T-helper 2 cell treated with Interferon-gamma antibody and Interleukin-4, amounts not matched to agents 5 μg/mL and 100 μg/mL, for 36 hours (primary cell): ENCODE measurements at places on chromosomes 1 and 21.
A peak's percentile ranks its signal among the peaks of the same experiment; 100 is the strongest.

- no peak for DNase-seq
These were observed 19.4 kb downstream of the CXADR start for GRCh38 chr21:17532292-17532691.

GRCh38 chr1:71080739-71081696 is at the start of gene ZRANB2:
ZRANB2 (minus strand) TSS chr1:71081035; CDS start chr1:71080995, 40 bp downstream.
- DNase-seq: peak; percentile 86

- peak; percentile 48 for DNase-seq
These were observed 15.9 kb downstream of the SLC27A3 start for GRCh38 chr1:153790966-153791647.

DNA sequence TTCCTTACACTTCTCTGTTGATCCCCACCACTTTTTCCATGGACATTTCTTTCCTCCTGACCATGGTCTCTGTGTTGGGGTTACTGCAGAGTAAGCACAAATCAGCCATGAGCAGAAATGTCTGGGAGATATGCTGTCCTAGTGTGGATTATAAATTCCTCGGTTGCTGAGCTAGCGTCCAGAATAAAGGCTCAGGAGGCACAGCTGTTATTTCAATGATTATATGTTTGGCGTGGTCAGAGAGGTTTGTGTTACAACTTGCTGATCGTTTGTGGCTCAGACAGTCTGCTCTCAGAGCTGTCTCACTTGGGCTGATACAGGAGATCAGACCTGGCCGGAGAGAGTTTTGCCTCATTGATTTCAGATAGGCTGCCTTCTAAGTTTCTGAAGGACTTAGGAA is 37.5 kb upstream of the LAMC2 start:
- DNase-seq: no peak

DNA sequence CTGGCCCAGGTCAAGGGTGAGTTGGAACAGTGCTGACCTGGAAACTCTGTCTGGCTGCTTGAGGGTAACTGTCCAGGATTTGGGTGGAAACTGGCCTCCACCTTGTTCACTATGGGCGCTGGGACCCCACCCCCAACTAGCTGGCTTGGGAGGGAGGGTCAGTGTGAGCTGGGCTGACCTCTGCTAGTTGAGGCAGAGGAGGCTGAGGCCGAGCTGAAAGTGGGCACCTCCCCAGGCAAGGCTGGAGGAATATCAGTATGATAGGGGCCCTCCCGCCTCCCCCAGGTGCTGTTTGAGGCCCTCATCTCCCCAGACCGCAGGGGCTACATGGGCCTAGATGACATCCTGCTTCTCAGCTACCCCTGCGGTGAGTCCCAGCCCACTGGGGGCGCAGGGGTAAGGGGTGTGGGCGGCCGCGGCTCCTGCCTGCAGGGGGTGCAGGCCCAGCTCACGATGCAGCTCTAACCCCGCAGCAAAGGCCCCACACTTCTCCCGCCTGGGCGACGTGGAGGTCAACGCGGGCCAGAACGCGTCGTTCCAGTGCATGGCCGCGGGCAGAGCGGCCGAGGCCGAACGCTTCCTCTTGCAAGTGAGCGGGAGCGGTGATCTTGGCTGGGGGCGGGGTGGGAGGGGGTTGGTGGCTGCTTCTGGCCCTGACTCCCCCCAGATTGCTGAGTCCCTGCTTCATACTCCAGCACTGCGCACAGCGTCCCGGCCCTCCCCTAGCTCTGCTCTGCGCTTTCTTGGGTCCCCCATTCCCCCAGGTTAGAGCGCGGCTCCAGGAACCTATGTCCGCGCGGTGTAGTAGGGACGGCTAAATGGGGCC is 22.9 kb downstream of the PTPRU start:
- no peak for DNase-seq

DNA sequence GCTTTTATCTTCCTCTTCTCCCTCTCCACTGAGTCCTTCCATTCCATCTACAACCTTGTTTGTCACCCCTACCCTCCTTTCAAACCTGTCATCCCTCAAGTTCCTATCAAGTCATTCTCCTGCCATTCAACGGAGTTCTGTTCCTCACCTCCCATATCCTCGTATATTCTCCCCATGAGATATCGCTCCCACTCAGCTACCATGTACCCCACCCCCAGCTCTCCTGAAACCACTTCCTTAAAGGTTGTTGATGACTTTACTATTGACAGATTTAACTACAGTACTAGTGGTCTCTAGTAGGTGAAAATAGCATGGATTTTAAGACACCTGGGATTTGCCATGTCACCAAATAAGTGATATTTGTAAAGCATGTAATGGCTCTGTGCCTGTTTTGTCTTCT is 107.4 kb upstream of the BARHL2 start:
- no peak for DNase-seq

GRCh38 chr1:107760065-107760464 is 204.9 kb downstream of the VAV3 start:
- no peak for DNase-seq

- no peak for DNase-seq
These were observed 48.9 kb downstream of the RASSF5 start for GRCh38 chr1:206556047-206556749.

GRCh38 chr1:29931477-29932175 is 695.3 kb downstream of the PTPRU start:
- no peak for DNase-seq

GRCh38 chr21:27268290-27268689 is 301.4 kb upstream of the ADAMTS5 start:
- DNase-seq: no peak

- DNase-seq: peak; percentile 88
These were observed at the start of gene GSTM1 for GRCh38 chr1:109687641-109688499. GSTM1 (plus strand) TSS chr1:109687817; CDS start chr1:109687874, 57 bp downstream.

- no peak for DNase-seq
These were observed 205.1 kb downstream of the PLPP3 start for GRCh38 chr1:56374026-56374974.

DNA sequence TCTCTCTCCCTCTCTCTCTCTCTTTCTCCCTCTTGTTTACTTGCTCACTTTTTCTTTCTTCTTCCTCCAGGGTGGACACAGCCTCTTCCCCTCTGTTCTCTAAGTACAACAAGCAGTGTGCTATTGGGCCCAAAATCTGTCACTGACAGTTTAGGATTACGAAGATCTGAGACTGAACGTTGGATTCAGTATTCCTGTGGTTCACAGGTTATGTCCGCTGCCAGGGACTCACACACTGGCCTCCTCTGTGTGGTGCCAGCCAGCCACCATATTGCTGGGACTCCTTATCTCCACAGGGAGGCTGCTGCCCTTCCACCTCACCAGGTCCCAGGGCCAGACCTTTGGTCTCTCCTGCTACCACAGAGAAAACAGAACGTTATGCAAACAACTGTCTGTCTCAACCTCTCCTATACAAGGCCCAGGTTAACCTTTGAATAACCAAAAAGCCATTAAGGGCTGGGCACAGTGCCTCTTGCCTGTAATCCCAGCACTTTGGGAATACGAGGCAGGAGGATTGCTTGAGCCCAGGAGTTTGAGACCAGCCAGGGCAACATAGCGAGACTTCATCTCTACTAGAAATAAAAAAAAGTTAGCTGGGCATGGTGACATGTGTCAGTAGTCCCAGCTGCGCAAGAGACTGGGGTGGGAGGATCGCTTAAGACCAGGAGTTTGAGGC is 171.9 kb upstream of the RAB4A start:
- DNase-seq: no peak

GRCh38 chr1:224541901-224542630 is 74.1 kb upstream of the CNIH3 start:
- no peak for DNase-seq

GRCh38 chr1:208369045-208369444 is 124.9 kb upstream of the PLXNA2 start:
- DNase-seq: no peak

DNA sequence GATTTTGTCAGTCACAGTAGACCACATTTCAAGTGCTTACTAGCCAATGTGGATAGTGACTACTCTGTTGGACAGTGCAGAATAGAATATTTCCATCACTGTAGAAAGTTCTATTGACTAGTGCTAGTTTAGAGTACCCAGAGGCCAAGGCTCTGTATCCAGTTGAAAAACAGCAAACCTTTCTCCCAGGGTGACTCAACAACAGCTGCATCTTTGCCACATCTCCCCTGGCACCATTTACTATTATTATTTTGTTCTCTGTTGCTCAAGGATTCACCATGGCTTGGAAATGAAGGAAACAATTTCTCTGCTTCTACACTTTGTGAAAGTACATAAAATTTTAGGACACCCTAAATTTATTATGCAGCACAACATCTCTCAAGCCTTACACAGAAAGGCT is 85.3 kb upstream of the WDR26 start:
- DNase-seq: no peak

- DNase-seq: no peak
These were observed 23.3 kb downstream of the EPHA10 start for GRCh38 chr1:37741662-37742061.

DNA sequence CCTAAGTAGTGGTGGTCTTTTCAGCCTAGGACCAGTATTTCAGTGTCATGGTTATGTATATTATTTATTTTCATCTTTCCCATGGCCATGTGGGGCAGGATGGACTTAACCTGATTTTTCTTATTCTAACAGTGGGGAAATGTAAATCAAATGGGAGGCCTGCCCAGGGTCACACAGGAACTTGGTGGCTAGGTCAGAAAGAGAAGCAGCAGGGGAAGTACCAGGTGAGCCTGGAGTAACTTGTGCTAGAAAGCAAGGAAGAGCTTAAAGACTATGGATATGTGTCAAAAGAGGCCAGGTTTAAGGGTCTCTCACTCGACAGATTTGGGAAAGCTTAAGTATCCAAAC is 936 bp downstream of the ZFP69B start:
- no peak for DNase-seq

DNA sequence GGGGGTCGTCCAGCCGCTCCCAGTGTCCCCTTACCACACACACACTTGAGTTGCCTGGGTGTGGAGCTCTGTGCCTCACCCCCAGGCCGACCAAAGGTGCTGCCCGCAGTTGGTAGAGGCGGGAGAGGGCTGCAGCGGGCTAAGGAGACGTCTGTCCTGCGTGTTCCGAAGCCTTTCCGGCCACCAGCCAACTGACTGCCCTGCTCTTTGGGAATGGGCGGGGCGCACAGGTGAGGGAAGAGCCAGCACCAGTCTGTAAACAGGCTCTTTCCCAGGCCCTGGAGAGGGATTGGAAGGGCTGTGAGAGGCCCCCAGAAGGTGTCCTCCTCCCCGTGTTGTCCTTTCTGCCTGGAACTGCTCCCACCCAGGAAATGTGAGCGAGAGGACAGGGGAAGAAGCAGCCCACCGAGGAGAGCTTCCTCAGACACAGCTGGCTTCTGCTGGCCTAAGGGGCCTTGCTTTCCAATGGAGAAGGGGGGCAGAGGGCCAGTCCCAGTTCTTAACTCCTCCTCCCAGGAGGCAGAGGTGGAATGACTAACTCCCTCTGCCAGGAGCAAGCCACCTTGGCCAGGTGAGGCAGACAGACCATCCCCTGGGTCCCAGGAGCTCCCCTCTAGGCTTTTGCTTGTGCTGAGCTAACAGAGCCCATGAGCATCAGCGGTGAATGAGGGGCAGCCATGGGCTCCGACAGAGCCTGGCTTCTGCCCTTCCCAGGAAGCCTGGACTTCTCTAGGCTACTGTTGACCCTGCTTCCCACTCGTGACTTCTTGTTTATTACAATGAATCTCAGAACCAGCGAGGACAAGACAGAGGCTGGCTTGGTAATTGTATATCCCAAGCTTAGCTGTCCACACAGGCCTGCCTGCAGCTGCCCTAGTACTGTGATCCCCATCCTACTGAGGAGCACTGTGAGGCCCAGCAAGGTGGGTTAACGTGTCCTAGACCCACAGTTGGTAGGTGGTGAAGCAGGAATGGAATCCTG is 158.1 kb upstream of the COA6 start:
- DNase-seq: no peak

GRCh38 chr21:43299441-43300277 is 127.3 kb downstream of the SIK1 start:
- no peak for DNase-seq

- DNase-seq: no peak
These were observed 148.7 kb downstream of the FCRL5 start for GRCh38 chr1:157403608-157404007.

DNA sequence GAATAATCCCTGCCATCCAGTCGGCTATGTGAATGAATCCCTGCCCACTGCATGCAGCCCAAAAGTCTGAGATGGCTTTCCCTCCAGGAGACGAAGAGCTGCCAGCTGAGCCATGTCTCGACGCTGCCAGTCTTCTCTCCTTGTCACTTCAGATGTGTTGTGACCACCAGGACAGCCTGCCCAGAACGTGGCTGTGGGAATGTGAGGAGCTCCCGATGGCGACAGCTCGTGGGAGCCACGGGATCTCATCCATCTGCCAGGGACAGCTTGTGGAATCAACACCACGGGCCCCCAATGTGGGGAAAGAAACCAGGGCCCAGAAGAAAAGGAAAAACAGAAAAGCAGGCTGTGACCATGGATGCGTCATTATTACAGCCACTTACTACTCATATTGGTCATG is 67.2 kb downstream of the NFASC start:
- DNase-seq: no peak

GRCh38 chr21:32414579-32415358 is 2.3 kb downstream of the EVA1C start:
- no peak for DNase-seq

- DNase-seq: peak; percentile 49
These were observed 522 bp downstream of the LRP8 start for GRCh38 chr1:53327182-53327913.

- DNase-seq: peak; percentile 38
These were observed 10.2 kb downstream of the EEIG2 start for GRCh38 chr1:108570128-108570527.

- no peak for DNase-seq
These were observed 30.5 kb upstream of the MACF1 start for GRCh38 chr1:39173995-39174380.

GRCh38 chr21:46229133-46229922 is 754 bp upstream of the LSS start:
- DNase-seq: no peak

DNA sequence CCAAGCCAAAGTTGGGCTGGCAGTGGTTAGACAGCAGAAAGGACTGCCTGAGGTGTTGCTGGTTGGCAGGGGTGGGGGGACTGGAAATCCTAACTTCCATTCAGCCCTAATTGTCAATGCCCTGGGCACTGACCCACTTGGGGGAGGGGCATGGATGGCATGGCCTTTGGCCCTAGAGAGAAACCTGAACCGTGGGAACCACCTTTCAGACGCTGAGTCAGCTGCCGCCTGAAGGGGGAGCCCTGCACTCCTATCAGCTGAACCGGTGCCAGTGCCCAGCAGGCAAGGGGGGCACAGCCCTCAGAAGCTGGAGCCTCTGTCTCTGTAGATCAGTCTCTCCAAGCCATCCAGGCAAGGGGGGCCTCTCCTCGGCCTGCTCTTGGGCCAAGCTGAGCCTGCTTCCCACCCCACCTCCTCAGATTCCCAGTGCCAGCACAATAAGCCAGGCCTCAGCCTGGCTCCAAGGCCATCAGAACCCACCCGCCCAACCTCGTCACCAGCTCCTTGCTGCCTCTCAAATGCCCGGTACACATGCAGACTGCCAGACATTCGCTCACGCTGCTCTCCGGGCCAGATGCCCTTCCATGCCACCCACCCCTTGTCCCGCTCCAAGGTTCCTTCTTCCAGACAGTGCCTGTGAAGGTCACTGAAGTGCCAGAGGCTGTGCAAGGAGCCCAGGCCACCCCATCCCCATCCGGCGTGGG is 11.6 kb downstream of the TINAGL1 start:
- DNase-seq: peak; percentile 50

- no peak for DNase-seq
These were observed 180.5 kb upstream of the NR5A2 start for GRCh38 chr1:199847021-199847420.
